Activated CD4-positive, alpha-beta T cell treated with anti-CD3 and anti-CD28 coated beads, Interleukin-2, amount 50 U/mL, for 24 hours (primary cell): ENCODE measurements at places on chromosomes 1 and 21.
A peak's percentile ranks its signal among the peaks of the same experiment; 100 is the strongest.

DNA sequence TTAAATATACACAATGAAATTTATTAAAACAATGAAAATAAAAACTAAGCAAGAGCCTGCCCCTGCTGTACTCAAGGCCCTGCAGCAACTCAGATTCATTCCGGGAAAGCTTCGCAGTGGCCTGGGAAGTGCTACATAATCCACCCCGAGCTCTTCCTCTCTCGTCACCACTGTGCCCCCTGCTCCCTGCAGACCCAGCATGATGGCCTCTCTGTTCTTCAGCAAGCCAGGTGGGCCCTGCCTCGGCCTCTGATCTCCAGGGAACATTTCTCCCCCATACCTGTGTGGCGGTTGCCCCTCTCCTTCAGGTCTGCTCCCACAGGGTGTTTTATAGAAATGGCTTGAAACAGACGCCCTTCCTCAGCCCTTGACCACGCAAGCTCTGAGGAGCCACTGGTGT lies 10.6 kb downstream of the RNF187 start:
- DNase-seq: no peak

GRCh38 chr1:48741380-48741779 lies 35.3 kb downstream of the BEND5 start:
- DNase-seq: no peak

DNA sequence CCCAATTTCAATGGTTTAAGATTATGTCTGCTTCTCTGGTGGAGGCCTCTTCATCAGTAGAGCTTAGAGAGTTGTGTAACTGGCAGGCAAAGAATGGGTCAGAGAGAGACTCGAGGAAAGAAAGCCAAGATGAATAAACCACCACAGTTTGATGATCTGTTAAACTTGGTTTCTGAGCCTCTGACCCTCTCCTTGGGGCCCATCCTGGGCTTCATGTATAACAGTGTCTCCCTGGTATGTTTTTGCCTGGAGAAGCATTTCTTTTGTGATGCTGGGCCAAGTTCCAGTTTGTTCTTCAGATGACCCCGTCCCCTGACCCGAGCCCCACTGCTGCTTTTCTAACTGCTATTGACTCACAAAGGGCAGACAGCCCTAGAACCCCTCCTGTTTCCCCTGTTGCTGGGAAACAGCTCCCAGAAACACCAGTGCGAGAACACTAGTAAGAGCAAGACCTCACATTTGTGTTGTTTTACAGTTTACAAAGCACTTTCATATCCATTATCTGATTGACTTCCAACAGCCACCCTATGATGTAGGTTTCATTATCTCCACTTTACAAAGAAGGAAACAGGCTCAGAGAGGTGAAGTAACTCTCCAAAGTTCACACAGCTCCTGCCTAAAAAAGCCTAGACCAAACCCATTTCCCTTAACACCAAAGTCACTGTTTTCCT lies 9.0 kb downstream of the CD2 start:
- no peak for DNase-seq

DNA sequence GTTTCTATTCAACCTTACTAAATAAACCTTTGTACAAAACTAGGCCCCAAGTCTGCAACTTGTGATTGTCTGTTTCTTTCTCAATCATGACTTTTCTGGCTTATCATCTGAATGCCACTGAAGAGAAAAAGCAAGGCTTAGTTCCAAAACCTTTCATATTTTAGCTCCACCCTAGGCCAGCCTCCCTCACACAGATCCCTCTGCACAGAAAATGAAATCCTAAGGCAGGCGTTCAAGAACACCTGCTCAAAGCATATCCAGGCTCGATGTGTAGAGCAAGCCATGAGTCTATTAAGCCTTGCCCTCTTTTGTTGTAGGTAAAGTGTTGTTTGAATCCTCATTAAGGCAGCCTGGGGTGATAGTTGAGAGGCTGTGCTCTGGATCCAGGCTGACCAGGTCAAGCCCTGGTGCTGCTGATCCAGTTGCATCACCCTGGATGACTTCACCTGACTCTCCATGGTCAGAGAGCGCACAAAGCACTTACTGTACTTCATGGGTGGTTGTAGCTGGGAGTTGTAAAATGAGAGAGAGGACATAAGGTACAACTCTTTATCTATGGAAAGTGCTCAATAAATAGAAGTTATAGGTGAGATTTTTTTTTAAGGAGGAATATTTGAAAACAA lies 39.0 kb downstream of the FYB2 start:
- DNase-seq: no peak

- no peak for DNase-seq
These were observed 17.2 kb downstream of the SPOCD1 start for GRCh38 chr1:31798433-31799195.

DNA sequence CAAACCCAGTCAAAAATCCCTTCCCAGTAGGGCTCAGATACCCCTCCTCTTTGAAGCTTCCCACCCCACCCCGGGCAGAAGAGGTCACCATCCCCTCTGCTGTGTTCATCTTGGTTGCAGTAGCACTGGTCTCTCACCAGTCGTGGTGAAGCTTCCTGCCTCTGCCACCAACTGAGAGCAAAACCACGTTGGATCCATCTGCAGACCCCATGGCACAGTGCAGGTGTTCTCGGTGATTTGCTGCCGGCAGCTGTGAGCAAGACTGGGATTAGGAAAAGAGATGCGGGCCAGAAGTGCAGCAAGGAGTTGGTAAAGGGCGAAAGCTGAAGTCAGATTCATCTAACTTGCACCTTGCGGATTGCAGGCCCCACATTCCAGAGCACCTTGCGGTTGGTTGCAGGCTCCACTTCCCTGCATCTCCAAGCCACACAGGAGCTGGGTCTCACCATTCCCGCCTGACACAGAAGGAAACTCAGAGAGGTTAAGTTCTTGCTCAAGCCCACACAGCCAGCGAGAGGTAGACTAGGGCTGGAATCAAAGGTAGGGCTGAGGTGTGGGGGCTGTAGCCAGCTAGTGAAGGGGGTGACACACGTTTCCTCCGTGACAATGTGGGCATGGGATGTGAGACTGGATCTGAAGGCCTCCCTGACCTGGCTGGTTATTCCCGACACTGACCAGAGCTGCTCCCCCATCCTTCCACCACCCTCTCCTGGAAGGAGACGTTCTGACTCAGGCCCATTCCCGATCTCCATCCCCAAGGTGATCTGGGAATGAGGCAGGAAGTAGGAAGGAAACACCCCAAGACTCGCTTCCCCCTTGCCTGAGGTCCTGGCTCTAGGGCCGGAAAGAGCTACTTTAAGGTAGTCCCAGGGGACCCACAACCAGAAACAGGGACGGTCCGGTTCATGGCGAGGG lies 3.3 kb upstream of the FAM110D start:
- no peak for DNase-seq

- no peak for DNase-seq
These were observed 684 bp downstream of the LTN1 start for GRCh38 chr21:28991861-28992525.

DNA sequence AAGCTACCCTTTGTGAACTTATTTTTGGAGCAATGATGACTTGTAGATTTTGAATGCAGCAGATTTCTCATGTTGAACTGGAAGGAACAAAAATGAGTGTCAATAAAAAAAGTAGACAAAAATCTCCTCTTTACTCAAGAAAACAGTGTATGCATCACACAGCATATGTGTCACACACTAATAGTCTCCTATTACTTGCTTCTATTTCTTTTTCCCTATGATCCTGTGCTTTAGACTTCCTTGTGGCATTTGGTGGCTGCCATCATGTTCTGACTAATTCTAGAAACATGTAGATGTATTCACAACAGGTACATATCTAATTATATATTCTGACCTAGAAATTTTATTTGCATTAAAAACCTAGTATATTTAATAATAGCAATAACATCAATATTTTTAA lies 14.3 kb downstream of the RC3H1 start:
- no peak for DNase-seq

GRCh38 chr1:58158506-58159433 lies 387.8 kb downstream of the OMA1 start:
- no peak for DNase-seq

DNA sequence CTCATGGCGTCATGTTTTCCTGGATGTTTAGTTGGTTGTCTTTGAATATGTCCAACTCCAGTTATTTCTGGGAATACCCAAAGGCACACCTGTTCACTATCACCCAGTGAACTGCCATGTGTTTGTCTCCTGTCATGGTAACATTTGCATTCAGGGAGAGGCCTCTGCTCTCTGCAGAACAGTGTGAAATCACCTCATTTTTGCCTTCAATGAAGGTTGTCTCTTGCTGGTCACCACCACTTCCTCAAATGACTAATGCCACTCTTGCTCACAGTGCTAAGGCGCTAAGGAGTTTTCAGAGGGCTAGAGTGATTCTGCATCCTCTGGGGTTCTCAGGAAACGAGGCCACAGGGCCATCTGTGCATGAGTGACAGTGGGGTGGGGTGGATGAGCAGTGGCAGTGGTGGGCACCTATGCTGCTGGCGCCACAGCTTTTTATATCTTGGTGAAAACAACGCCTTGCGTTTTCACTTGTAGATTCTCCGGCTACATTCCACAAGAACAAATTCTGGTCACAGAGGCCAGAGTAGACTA lies 60.0 kb upstream of the ATP5PO start:
- peak; percentile 55 for DNase-seq

DNA sequence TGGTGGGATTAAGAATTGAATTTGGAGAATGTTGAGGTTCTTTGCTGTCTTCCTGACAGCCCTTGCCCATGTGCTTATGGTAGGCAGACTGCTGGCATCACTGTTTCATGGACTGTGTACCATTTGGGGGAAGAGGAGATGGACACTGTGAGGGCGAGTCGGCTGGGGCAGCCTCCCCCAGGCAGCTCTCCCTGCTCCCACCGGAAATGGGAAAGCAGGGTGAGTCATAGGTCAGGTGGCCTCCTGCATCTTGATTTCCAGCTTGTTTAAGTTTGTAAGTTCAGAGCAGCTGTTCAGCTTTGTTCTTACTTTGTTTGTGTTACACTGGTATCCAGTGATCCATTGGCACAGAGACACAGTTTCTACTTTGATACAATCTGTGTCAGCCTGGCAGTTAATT lies 87.2 kb upstream of the CNIH3 start:
- no peak for DNase-seq

DNA sequence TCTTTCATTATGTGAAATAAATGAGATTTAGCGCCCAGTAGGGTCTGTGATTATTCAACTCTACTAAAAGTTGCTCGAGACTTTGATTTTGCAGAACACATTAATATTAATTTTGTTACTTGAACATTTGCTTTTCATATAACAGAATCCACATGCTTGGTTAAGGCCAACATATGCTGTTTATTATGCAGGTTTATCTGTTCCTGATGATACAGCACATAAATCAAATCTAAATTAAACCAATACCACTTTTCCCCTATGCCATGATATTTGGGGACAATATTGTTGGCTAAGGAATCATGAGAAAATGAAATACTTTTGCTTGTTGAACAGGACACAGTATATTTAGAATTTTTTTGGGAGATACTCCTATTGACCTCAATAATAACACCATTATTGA lies 291.1 kb downstream of the USP25 start:
- DNase-seq: no peak

GRCh38 chr21:44059710-44060109 lies 47.5 kb upstream of the PWP2 start:
- DNase-seq: no peak

GRCh38 chr21:34351786-34352241 lies 12.0 kb upstream of the KCNE2 start:
- DNase-seq: no peak

DNA sequence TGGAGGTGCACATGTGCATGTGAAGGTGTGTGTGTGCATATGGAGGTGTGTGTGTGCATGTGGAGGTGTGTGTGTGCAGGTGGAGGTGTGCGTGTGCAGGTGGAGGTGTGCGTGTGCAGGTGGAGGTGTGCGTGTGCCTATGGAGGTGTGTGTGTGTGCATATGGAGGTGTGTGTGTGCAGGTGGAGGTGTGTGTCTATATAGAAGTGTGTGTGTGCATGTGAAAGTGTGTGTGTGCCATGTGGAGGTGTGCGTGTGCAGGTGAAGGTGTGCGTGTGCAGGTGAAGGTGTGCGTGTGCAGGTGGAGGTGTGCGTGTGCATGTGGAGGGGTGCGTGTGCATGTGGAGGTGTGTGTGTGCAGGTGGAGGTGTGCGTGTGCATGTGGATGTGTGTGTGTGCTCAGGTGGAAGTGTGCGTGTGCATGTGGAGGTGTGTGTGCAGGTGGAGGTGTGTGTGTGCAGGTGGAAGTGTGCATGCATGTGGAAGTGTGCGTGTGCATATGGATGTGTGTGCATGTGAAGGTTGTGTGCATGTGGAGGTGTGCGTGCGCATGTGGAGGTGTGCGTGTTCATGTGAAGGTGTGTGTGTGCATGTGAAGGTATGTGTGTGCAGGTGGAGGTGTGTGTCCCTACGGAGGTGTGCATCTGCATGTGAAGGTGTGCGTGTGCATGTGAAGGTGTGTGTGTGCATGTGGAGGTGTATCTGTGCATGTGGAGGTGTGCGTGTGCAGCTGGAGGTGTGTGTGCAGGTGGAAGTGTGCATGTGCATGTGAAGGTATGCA lies 13.5 kb downstream of the C1orf74 start:
- no peak for DNase-seq

DNA sequence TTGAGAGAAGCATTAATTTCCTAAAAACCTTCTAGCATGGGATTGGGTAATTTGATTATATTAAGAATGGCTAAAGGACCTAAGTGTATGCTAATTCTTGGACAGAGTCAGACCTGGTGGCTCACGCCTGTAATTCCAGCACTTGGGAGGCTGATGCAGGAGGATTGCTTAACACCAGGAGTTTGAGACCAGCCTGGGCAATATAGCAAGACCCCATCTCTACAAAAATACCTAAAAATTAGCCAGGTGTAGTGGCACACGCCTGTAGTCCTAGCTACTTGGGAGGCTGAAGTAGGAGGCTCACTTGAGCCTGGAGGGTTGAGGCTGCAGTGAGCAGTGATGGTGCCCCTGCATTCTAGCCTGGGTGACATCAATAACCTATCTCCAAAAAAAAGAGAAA lies 45.9 kb upstream of the BMP8A start:
- no peak for DNase-seq
